HCT116 (cell line): ENCODE measurements at places on chromosomes 4 and X.

DNA sequence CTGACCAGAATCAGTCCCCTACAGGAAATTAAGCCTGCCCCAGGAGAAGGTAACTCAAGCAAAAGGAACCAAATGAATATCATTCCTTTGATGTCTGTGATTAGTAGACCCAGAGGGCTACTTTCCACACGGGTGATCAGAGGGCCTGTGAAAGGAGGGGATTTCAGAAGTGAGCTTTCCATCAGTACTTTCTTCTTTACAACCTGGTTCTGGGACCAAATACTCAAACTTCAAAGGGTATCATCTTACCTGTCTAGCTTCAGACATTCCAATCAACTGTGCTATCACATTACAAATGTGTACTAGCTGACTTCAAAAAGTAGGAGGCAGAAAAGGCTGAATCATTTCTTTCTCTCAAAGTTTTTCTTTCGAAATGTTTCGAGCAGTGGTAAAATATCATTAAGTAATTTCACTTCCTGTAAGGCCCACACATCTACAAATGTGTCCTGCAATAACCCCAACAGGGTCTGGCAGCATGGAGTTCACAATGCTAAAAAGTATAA lies 23.9 kb downstream of the ACSL4 start:
- peak; percentile 19 for DNase-seq

- peak; percentile 54 for DNase-seq
These were observed 26.8 kb upstream of the TMEM184C start for GRCh38 chr4:147590249-147590920.

- no peak for DNase-seq
These were observed 1170.8 kb upstream of the PCDH7 start for GRCh38 chr4:29549342-29549741.

DNA sequence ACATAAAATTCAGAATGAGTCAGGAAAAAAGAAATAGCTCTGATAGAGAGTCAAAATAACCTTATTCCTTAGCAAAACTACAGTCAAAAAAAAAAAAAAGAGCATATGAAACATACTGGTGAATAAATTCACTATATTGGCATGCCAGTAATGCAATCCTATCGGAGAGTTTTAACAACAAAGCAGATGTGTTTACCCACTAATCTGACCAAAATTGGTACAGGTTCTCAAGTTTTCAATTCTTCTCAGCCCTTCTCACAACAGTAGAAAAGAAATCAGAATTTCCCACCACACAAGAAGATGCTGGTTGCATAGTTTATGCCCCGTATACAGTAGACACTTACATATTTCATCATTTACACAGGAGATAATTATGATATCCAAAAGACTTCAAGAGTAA lies 59.4 kb downstream of the LCORL start:
- no peak for DNase-seq

DNA sequence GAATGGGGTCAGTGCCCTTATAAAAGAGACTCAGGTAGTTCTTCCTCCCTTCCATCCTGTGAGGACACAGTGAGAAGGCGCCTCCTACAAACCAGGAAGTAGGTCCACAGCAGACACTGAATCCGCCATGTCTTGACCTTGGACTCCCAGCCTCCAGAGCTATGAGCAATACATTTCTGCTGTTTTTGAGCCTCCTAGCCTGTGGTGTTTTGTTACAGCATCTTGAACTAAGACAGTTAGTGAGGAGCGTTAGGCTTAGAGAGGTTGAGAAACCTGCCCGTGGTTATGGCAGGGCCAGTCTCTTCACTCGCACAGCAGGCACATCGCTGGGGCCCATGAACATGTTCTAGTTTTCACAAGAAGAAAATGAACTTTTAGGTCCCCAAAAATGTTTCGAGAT lies 19.7 kb downstream of the SHROOM2 start:
- DNase-seq: no peak

DNA sequence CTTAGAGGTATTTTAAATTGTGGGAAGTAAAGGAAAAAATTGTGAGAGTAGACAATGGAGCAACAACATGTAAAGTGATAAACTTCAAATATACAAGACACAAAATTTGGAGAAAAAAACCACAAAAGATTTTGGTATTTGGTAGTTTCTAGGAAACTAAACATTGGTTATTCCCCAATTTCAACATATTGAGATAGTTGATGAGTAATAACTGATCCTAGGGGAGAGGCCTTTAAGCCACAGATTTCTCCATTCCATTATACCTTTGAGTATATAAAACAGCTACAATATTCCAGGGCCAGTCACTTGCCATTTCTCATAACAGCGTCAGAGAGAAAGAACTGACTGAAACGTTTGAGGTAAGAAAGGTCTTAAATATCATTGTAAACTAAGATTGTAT lies at the start of gene FDCSP:
Gene FDCSP (plus strand): TSS at position 301 of the 400 bp plus-strand sequence. CDS start 5,071 bp downstream, outside the sequence.
- no peak for DNase-seq

DNA sequence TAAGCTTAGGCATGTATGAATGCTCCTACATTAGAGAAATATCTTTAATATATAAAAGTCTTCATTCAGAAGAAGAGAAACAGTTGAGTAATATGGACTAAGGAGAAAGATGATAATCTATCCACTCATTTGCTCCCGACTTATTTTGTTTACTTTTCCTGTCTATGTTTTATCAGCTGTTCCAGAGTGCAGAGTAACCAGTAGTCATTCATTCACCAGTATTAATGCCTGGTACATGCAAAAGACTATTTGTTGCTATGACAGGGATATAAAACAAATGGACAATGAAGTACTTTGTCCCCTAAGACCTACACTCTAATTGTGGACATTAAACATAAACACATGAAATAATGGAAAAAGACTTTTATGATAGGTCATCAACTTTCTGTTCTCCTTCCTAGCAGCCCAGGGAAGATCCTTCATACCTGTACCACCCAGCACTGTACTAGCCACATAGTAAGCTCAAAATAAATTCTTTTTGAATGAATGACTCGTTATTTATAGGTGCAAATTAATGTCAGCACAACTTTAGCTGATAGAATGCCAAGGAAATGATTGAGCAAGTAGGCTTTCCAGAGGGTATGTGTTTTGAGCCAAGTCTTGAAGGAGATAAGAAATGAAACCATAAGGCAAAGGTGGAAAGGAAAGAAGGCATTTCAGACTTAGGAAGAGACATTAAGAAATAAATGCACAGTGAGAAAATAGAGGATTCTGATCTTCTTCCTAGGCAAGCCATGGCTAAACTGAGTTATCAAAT lies 45.0 kb upstream of the IL13RA1 start:
- no peak for DNase-seq

DNA sequence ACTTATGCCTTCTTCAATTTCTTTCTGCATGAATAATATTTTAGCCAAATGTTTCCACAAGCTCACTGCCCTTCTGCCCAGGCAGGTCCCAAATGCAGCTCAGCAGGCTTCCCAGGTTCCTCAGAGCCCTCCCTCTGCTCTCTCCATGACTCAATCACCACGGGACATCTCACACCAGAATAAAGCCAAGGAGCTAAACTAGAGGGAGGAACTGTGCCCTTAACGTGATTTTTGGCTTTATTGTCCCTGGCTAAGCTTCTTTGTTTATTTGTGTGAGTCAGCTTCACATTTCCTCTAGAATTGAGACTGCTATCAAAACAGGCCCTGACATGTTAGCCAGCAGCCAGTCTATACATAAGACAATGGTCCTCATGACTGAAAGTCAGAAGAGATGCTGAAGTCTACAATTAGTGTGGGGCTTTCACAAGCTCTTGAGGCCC lies 186.4 kb upstream of the GALNT7 start:
- DNase-seq: peak; percentile 69

- DNase-seq: no peak
These were observed 201.1 kb upstream of the FAT1 start for GRCh38 chr4:186924723-186925122.

DNA sequence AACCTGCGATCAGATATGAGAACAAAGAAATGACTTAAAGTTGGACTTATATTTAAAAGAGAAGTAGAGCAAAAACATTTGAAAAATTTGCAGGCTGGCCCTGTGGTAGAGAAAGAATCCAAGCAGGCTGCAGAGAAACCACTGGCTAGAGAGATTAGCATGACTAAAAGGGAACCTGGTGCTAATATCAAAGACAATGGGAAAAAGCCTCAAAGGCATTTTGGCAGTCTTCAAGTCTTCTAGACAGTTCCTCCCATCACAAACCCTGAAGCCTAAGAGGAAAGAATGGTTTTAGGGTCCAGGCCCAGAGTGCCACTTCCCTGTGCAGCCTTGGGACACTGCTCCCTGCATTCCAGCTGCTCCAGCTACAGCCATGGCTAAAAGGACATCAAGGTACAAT lies 33.4 kb downstream of the KCTD8 start:
- no peak for DNase-seq

DNA sequence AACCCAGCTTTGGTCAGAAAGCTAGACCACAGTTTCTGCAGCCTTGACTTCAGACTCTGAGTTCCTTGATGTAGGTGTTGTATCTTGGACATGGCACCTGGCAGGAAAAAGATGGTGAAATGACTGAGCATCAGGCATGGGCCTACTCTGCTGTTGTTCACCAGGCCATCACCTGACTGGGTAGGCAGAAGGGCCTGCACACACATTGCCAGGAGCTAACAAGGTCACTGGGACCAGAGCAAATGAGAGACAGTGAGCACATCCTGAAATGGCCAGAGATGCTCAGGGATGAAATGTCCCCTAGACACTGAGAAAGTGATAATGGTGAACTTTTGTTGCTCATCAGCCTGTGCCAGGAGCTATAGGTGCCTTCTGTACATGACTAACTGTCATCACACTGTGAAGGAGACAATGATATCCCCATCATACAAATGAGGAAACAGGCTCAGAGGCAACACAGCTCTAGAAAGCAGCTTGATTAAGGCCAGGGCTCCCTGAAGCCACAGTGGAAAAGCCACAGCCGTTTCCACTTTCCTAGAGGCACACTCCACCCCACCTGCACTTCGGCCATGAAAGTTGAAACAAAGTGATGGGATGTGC lies 128.3 kb downstream of the TSPAN5 start:
- no peak for DNase-seq

DNA sequence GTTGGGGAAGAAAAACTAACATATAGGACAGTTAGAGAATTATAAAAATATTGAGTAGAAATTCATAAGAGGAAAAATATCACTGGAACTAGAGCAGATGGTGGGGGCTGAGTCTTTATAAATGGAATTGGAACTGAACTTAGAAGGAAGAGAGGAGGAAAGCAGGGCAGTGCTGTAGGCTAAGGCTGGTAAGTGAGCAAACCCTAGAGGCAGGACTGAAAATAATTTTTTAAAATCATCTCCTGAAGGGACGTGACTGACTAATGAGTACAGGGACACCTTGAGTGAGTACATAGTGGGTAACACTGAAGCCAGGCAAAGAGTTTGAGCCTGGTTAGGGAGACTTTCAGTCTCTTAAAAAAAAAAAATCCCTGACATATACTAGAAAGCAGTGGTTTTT lies 63.3 kb downstream of the GALNT7 start:
- no peak for DNase-seq

DNA sequence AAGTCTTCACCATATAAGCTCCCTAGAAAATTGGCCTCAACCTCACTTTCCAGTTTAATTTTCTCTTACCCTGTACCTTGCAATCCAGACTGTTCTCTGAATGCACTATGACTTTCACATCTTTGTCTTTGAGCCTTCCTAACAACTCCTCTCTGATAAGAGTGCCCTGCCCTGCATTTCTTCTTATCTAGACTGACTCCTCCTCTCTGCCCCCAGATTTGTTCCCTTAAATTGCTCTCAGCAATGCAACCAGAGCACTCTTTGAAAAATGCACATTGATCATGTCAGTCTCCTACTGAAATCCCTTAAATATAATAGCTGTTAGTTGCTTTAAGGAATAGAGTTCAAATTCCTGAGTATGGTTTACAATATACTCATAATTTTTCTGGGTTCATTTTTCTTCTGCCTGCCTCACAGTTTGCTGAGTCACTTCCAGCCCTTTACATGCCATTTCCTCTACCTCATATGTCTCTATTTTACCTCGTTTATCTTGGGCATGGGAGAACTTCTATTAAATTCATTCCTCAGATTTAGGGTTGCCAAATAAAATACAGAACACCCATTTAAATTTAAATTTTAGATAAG lies 582.7 kb upstream of the AADAT start:
- DNase-seq: no peak

DNA sequence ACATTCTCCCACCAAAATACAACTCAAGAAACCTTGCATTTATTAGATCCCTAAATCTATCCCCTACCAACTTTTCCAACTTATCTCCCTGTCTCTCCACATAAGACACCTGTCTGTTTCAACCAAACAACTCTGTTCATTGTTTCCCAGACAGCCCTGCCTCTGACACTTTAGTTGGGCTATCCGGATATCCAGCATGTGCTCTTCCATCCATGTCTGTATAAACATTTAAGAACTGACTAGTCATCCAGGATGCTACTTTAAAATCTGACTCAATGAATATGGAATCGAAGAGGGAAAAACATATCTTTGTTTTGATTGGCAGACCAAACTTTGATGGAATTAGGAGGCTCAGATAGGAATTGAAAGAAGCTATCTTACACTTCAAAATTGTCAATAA lies 143.2 kb upstream of the DCAF8L1 start:
- no peak for DNase-seq

- no peak for DNase-seq
These were observed 219.4 kb downstream of the NKX6-1 start for GRCh38 chr4:84279678-84280077.

GRCh38 chrX:40011322-40012038 lies 86.3 kb downstream of the BCOR start:
- DNase-seq: no peak

GRCh38 chr4:5631352-5632065 lies 76.8 kb downstream of the EVC2 start:
- no peak for DNase-seq

- DNase-seq: no peak
These were observed 1.4 kb downstream of the TEX13D start for GRCh38 chrX:124333862-124334261.

DNA sequence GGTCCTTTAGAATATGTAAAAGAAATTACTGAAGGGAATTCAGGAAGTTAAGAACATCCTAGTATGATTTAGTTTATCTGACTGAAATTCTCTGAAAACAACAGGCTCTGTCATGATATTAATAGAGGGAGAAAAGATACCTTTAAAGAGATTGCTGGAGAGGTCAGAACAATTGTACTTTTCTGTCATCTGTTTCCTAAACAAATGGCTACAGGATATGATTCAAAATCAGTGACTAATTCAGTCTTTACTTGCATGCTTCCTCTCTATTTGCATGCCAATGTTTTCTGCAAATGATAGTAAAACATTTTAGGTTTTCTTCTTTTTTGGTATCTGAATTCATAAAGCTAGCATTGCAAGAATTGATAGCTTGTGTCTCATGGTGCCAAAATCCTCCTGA lies 616.7 kb upstream of the PCDH7 start:
- no peak for DNase-seq

- no peak for DNase-seq
These were observed 109.7 kb downstream of the ZNF827 start for GRCh38 chr4:145828802-145829485.

GRCh38 chr4:101993842-101994775 lies 203.6 kb downstream of the BANK1 start:
- no peak for DNase-seq
